ENCODE measurements at places on chromosomes 16 and 17. TPM values are rescaled to one million over a fixed set of nuclear protein-coding genes. Genes with fewer than 3 reads are reported as not detected.

The HSBP1 gene
- total RNA-seq: 74.3 TPM

The CAPN15 gene
- 27.9 TPM for total RNA-seq

The LPO gene
- not detected for total RNA-seq

The CSH1 gene
- total RNA-seq: not detected

The CCL23 gene
- 5.6 TPM for total RNA-seq

The FOXN1 gene
- not detected for total RNA-seq

The IFI35 gene
- total RNA-seq: 35.3 TPM

The VTN gene
- total RNA-seq: 2.6 TPM

The CMTM2 gene
- total RNA-seq: not detected

- DNase-seq: no peak
These were observed 2.6 kb upstream of the TMEM88 start for GRCh38 chr17:7852262-7852670.

GRCh38 chr17:6094926-6095325 lies 24.7 kb downstream of the WSCD1 start:
- peak; percentile 28 for DNase-seq

DNA sequence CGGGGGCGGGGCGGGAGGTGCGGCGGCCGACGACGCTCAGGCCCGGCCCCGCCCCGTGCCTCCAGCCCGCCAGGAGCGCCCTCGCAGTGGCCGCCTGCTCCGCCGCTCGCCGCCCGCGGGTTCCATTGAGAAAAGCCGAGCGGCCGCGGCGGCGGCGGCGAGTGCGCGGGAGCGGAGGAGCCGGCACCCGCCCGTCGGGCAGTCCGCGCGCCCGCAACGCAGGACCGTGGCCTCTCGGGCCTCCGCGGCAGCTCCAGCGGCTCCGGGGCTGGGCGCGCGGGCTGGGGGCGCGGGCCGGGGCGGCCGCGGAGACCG lies at the start of gene ZFPM1:
Gene ZFPM1, plus strand, starts transcription at position 64 of the 315 bp plus-strand sequence. CDS start 359 bp downstream, outside the sequence.
- no peak for DNase-seq

DNA sequence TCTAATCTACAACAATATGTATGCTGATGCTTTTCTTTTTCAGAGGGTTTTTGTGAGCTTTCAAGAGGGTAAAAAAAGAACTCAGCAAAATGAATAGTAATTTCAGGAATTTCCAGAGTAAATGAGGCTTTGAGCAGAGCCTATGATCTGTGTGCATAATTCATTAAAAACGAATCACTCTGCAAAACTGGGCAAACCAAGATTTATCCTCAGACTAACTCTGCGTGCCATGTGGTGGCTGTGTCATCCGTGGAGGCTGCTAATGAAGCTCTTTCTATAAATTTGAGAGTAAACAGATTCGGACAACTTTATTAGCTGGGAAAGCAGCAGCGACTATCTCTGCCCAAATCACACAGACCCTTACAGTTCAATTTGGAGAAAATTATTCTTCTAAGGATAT lies 83.8 kb downstream of the FOXL1 start:
- DNase-seq: no peak

GRCh38 chr17:79837888-79838521 lies 1.2 kb downstream of the CBX4 start:
- DNase-seq: peak; percentile 60

DNA sequence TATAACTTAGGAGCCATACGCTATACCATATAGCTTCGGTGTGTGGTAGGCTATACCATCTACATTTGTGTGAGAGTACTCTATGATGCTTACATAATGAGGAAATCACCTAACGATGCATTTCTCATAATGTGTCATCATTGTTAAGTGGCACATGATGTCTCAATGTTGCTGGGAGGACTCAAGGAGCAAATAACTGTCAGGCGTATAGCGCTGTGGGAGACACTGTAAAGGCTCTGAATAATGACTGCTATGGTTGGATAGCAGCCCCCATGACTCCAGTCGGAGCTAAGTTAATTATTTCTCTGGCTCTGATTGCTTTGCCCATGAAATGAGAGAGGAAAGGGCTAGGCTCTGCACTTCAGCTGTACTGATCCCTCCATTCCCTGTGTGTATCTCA lies 197.2 kb downstream of the RGS9 start:
- DNase-seq: no peak

- DNase-seq: no peak
These were observed 57.9 kb downstream of the BRIP1 start for GRCh38 chr17:61805399-61805798.

- no peak for DNase-seq
These were observed 302.4 kb upstream of the N4BP1 start for GRCh38 chr16:48912360-48912759.

DNA sequence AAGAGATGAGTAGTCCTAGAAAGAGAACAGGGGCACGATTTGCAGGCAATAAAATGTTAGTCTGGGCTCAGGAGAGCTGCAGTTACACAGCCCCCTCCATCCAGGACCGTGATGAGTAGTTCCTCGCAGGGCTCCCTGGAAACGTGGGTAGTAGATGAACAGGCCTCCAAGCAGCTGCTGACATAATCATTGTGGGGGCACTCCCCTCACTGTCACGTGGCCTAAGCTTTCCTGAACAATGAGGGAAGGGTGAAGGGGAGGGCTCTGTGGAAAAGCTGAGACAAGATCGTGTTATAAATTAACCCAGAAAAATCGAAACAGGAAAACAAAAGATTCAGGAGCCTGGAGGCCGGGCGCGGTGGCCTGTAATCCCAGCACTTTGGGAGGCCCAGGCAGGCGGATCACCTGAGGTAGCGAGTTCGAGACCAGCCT lies 1.3 kb upstream of the PER1 start:
- peak; percentile 90 for DNase-seq

- DNase-seq: no peak
These were observed 1.2 kb upstream of the FDXR start for GRCh38 chr17:74873874-74874614.

DNA sequence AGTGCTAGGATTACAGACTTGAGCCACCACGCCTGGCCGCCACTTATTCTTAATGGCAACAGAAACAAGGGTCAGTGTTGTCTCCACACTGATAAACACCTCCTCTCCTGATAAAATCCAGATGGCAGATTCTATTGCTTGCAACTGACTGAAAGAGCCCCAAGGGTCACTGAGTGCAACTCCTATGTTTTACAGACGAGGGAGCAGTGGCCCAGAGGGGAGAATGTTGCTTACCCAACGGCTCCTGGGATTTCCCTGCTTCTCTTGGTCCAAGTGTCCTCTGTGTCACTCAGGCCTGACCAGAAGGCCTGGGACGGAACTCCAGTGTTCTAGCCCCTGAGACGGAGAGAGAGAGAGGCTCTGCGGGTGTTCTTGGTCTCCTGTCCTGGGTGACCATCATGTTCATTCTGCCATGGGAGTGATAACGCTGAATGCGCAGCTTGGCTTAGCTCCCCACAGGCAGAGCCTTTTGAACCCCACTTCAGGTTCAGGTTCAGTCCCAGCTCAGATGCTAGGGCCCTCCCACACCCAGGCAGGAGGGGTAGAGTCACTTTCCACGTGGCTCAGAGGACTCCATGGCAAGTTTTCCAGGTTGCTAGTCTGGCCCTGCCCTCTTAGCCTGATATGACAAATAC lies 77.3 kb upstream of the NLRP1 start:
- no peak for DNase-seq

GRCh38 chr16:3509470-3509928 lies 8.7 kb downstream of the CLUAP1 start:
- DNase-seq: no peak

DNA sequence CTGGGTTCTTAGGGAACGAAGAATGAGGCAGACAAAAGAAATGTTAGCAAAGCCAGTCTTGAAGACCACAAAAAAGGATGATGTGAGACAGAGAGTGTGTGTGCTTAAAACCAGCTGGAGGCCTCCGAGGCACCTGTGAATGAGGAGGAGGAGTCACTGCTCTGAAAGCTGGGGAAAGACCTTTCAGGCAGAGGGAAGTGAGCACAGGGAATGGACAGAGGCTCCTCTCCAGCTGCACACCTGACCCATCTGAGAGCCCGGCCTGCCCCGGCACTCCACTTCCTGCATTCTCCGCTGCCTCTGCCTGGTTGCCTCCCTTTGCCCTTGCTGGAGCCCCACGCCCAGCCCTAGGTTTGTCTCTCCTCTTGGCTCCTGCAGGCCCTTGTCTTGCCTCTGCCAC lies 55.2 kb upstream of the SREBF1 start:
- no peak for DNase-seq

DNA sequence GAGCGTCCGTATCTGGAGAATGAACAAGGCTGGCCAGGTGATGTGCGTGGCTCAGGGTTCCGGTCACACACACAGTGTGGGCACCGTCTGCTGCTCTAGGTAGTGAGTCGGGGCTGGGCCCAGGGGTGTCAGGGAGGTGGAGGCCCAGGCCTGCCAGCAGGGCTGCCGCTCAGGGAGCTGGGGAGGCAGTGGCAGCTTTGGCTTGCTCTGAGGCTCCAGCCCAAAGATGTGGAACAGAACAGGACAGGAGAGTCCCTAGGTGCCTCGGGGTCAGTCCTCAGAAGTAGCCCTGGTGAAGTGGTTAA lies 4.3 kb downstream of the TBL3 start:
- DNase-seq: no peak

GRCh38 chr16:30472328-30472942 lies at the start of gene ITGAL:
ITGAL (plus strand) TSS chr16:30472742; CDS start chr16:30472838, 96 bp downstream.
- DNase-seq: peak; percentile 74

DNA sequence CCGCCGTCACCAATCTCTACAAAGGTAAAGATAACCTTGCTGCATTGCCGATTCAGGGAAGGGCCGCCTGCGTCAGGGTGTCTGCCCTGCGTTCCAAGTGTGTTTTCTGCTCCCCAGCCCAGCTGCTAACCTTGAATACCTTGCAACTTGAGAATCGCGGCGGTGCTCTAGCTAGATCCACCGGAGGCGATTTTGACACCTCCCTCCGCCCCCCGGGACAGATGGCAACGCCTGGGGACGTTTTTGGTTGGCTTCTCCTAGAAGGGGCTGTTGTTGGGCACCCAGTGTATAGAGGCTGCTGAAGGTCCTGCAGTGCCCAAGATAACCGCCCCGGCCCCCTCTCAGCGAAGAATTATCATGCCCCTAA lies 1.5 kb downstream of the HAPSTR1 start:
- no peak for DNase-seq

DNA sequence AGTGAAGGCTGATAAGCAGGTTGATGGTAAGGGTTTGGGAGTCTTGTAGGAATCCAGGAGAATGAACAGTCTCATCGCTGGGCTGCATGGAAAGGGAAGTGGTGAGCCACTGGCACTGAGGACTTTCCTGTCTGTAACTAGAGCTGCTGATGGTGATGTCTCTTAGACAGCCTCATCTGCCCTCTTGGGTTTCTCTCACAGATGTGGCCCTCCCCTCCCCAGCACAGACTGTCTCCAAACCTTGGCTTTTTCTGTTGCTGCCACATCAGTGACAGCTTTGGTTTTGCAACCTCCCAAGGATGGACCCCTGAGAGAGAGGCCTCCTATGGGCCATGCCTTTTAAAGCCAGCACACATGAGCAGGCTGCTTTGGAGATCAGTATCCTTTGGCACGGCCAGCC lies 16.9 kb downstream of the PLCG2 start:
- no peak for DNase-seq

DNA sequence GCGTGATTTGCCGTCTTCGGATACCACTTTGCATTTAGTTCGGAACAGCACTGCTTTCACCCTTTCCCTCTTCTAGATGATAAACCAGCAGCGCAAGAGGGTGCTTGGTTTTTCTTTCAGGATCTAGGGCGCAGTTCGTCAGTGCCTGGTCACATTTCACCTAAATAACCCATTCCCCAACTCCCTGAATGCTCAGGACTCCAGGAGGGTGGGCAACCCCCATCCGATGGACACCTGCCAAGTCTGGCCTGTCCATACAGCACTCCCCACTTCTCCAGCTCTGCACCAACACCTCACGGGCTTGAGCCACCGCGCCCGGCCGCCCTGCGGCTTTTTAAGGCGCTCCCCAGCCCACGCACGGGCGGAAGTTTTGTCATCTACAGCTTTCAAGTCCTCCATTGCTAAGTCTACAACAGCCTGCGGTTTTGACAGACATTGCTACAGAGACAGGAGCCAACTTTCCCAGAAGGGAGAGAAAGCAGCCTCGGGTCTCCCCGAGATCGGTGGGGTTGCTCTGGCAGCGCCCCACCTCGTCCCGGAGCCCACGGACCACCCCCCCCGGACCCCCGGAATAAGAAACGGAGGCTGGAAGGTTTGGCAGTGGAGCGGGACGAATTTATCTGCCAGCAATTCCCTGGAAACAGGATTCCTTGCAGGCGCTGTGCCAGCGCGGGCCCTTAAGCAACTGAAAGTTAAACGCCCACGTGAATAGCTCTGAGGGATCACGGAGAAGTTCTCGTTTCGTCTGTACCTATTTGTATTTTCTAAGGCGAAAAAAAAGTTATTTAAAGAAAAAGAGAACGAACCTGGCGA lies 38.6 kb upstream of the SLFN13 start:
- DNase-seq: peak; percentile 72

- DNase-seq: no peak
These were observed 18.8 kb upstream of the TMEM220 start for GRCh38 chr17:10748531-10749181.

DNA sequence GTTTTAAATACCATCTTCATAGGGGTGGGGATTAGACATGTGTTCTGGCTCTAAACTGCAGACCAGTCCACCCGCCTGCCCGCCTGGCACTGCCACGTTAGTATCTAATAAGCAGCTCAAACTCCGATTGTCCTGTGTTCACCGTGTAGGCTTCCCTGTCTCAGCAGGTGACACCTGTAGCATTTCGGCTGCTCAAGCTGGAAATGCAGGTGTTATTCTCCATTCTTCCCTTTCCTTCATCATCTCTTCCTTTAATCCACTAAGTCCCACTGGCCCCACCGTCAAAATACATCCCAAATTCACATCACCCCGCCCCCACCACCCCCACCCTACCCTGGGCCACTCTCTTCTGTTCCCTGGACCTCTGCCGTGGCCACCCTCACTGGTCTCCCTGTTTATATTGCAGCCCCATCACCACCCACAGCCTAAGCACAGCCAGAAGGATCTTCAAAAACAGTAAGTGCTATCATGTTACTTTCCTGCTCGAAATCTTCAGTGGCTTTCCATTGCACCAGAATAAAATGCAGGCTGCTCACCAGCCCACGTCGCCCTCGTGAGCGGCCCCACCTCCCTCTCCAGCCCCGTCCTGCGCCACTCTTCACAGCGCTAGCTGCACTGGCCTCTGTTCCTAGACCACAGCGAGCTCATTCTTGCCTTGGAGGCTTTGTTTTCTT lies 65.1 kb downstream of the RTN4RL1 start:
- DNase-seq: no peak

DNA sequence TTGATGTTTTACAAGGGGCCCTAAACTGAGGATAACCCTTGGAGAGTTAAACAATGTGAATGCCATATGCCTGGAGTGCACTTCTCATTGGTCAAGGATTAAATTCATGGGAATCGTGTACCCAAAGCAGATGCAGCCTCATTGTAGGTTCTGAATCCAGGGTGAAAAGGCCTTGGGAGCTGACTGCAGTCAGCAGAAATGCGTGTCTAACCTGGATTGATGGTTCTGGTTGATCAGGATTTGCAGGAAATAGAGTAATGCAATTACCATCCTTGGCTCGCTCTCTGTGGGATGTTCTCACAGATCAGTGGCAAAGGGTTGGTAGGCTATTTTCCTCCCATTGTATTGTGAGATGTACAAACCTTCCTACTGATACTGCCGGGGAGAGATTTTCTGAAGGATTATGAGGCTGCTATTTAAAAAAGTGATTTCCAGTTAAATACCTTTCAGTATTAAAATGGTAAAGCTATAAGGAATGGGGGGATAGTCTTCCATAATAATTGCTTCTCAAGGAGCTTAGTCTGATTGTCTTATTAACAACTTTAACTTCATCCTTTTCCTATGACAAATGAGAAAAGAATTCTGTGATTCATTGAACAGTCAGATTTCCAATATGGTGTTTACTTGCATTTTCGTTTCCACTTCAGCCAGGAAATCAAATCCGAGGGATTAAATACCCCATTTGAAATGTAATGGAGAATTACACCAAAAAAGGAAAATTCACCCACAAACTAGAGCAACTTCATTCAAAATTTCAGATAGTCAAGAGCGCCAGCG lies 1028.1 kb upstream of the EEF2KMT start:
- DNase-seq: no peak

GRCh38 chr16:16983582-16983981 lies 487.2 kb downstream of the XYLT1 start:
- no peak for DNase-seq

Data from aorta (tissue), 5 donors.